ENCODE measurements at places on chromosomes 12 and 14.

GRCh38 chr14:103547941-103548462 is 14.5 kb downstream of the BAG5 start:
- DNase-seq, result no peak

- no peak for DNase-seq
Observed at GRCh38 chr12:48997719-48998496, 1.3 kb downstream of the DDN start.

DNA sequence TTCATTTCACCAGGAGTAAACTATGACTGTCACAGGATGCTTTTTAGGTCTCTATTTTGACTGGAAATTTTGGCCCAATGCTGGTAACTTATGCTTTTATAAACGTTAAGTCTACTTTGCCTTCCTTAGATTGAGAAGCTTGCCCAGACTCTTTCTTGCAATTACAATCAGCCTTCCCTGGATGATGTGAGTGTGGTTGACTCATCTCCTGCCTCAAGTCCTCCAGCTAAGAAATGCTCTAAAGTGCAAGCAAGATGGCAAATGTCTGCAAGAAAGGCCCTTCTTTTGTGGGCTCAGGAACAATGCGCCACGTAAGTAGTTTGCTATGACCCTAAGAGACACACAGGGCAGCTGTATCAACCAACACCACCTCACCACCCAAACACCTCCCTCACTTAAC is 96.9 kb downstream of the SYNE2 start:
- DNase-seq, result no peak

- DNase-seq, result no peak
Observed at GRCh38 chr12:51817027-51817953, 31.2 kb downstream of the FIGNL2 start.

- peak; percentile 46 for DNase-seq
Observed at GRCh38 chr12:8951744-8952143, 2.3 kb upstream of the M6PR start.

DNA sequence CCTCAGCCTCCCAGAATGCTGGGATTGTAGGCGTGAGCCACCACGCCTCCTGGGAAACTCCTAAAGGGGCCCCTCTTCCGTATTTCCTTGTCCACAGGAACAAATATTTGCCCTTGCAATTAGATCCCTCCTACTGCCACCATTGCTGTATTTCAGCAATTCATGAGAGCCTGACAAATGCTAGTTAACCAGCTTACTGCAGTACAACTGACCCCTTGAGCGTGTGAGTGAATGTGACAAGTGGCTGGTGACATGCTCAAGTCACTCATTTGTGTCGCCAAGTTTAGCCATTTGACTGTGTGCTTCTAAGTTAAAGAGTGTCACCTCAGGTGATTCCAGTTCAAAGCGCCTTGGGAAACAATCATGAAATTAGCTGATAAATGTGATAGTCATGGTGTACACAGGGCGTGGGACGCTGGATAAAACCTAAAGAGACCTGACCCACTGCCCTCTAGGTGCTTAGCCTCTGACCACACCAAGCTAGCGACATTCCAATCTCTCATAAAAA is 56.1 kb upstream of the MAP1LC3B2 start:
- no peak for DNase-seq

- no peak for DNase-seq
Observed at GRCh38 chr14:57086271-57087162, 182.2 kb downstream of the EXOC5 start.

DNA sequence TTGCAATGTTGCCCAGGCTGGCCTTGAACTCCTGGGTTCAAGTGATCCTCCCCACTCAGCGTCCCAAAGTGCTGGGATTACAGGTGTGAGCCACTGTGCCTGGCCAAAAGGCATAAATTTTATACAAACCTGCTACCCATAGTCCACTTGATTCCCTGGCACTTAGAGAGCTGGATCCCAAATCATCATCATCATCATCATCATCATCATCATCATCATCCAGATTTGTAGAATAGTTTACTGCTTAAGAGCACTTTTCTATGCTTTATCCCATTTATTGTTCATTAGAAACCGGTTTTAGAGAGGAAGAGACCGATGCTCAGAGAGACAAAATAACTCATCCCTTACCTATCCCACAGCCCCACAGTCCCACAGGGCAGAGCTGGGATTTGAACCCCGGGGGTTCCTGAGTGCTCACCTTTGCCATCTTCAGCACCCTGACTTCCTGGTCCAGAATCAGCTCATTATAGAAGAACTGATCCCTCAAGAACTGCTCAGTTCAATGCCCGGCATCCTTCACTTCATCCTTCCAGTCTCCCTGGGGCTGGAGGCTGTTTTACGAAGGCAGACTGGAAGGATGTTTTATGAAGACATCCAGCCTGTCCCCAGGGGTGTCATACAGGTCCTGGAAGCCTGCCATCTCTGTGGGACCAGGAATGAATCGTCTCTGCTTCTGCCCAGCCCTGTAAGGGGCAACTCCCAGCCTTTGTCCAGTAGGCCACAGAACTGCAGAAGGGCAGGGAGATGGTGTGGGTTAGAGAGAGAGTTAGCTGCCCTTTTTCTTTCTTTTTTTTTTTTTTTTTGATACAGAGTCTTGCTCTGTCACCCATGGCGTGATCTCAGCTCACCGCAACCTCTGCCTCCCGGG is 20.2 kb upstream of the OASL start:
- DNase-seq, result no peak

- DNase-seq, result no peak
Observed at GRCh38 chr12:32400866-32401265, 1.5 kb downstream of the FGD4 start.

DNA sequence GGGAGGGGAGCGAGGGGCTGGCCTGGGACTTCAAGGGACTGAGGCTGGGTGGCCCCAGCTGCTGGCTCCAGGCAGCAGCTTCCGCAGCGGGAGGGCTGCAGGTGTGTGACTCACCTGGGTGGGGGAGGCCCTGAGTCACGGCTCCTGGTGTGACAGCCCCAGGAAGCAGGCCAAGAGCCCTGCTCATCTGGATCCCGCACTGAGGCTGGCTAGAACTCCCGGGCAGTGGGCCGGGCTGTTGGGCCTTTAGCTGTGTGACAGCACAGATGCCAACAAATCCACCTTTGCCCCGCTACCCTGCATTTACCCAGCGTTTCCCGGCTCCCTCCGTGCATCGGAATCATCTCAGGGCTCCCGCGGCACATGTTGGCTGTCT is 180.0 kb upstream of the PRMT8 start:
- no peak for DNase-seq

GRCh38 chr12:8816448-8817050 is 5.9 kb upstream of the A2ML1 start:
- DNase-seq, result no peak

Measured in CD4-positive, alpha-beta T cell treated with Interleukin-6 at 100 ng/mL for 8 hours (primary cell).